GM19239 (cell line): ENCODE measurements at places on chromosomes 12 and 14.
A peak's percentile ranks its signal among the peaks of the same experiment; 100 is the strongest.

DNA sequence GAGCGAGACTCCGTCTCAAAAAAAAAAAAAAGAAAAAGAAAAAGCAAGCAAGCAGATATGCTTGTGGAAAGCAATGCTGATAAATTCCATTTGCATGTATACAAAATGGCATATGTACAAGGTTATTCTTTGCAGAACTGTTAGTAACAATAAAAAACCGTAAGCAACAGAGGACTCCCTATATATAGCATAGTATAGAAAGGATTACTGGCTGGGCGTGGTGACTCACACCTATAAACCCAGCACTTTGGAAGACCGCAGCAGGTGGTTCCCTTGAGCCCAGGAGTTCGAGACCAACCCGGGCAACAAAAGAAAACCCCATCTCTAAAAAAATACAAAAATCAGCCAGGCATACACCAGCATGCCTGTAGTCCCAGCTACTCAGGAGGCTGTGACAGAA is 13.5 kb downstream of the GCN1 start:
- DNase-seq, result no peak

- no peak for DNase-seq
Measured at GRCh38 chr14:105577314-105577861, 51.0 kb downstream of the TMEM121 start.

- no peak for DNase-seq
Measured at GRCh38 chr12:96549341-96549740, 60.0 kb downstream of the CFAP54 start.

- DNase-seq, result no peak
Measured at GRCh38 chr12:3489057-3489456, 1.9 kb upstream of the PRMT8 start.

DNA sequence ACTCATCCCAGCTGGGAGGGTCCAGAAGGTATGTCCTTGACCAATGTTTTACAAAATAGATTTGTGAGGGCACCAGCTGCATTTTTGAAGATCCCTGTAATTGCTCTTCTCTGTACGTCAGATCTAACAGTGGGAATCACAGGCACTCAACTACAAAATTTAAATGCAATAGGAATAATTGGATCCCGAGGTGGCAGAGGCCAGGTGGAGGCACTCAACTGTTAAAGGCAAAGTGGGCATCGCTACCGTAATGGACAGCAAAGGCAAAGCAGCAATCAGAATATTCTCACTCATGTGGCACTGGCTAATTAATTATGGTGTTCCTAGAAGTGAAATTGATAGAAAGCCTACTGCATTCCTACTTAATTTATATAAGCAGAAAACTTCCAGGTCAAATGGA is 27.9 kb upstream of the PSMC1 start:
- DNase-seq, result no peak

DNA sequence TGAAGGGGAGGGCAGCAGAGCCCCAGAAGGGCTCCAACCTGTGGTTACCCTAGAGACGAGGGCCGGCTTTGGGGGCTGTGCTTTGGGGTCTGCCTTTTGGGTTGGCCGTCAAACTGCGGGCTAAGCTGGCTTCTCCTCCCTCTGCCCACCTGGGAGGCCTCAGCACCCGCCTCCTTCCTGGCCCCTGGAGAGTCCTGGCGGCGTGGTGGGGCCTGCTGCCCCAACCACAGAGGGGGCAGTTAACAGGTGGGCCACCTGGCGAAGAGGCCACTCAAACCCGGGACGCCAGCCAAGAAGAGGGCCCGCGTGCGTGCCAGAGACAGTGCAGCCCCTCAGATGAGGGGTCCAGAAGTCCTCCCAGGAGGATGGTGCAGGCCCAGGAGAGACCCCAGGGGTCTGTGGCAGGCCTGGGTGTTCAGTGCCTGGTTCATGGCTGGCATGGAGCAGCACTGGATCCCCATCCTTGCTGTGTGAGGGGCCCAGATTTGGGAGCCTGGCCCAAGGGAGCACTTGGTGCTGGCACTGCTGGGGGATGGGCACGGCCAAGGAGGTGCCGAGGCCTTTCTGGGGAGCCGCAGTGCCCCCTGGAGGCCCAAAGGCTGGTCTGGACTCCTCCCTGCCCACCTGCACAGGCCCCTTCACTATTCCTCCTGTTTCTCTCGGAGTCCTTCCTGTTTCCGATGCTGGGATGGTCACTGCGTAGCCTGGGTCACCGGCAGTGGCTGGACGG is 48.8 kb downstream of the LRCOL1 start:
- DNase-seq, result peak; percentile 72

- no peak for DNase-seq
Measured at GRCh38 chr12:25797949-25798348, 160.5 kb upstream of the RASSF8 start.

- DNase-seq, result no peak
Measured at GRCh38 chr14:72547999-72548398, 345.9 kb downstream of the DPF3 start.

GRCh38 chr12:66380769-66381535 is 78.7 kb downstream of the HELB start:
- DNase-seq, result no peak

- DNase-seq, result no peak
Measured at GRCh38 chr12:87383680-87384079, 645.5 kb downstream of the C12orf50 start.

DNA sequence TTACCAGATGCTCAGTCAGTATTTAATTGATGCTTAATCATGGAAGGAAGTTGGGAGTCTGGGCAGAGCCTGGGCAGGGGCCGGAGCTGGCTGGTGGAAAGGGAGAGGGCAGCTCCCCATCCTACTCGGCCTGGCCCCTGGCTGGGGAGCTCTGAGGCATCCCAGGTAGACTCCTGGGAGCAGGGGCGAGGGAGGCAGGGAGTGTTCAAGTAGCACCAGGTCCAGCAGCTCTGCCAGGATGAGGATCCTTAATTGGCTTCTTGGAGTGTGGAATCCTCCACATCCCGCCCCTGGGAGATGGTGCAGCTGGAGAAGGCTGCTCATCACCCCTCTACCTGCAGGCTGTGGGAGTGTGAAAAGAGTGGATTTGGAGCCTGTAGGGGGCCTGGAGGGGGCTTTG is 30.9 kb downstream of the SYNDIG1L start:
- no peak for DNase-seq

- no peak for DNase-seq
Measured at GRCh38 chr14:68341411-68342212, 451.3 kb downstream of the ZFP36L1 start.

- peak; percentile 46 for DNase-seq
Measured at GRCh38 chr14:55102141-55102621, 26.9 kb upstream of the LGALS3 start.

DNA sequence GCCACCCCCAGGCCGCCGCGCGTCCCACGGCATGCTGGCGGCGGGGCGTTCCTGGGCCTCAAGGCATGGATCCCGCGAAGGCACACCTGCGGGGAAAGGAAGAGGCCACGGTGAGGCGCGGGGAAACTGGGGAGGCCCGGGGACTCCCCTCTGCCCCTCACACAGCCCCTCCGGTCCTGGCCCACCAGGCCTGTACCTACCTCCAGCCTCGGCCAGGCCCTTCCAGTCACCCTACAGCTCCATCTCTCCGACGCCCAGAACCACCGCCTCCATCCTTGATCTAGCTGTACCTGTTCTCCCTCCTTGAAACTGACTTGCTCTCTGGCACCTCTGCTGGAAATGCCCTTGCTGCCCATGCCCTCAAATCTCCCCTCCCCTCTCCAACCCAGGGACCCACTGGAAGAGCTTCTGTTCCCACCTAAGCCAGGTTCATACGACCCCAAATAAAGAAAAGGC is 1.7 kb downstream of the ANKRD9 start:
- no peak for DNase-seq

DNA sequence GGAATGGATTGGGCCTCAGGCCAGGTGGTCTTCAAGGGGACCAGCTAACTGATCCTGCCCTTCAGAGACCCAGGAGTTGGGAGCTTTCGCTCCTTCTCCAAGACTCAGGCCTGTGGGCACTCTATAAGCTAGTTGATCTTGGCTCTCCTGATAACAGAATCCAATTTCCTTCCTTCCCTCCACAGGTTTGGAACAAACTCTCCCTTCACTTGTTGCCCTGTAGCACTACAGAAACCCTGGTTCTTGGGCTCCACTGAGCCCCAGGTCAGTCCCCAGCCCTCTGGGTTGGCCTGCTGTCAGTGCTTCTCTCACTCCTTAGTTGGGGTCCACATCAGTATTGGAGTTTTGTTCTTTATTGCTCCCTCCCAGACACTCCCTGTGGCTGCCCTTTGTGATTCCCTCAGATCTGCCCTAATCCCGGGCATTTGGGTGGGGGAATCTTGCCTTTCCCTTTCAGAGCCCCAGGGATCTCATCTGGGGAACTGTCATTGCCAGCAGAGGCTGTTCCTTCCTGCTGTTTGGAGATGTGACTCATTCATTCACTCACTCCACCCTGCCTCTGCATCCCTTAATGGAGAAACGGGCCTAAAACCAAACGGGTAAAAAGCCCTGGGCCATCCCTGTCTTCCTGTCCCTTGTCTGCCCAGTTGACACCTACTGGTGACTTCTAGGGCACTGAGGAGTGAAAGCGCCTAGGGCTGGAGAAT is 4.4 kb upstream of the GPD1 start:
- DNase-seq, result no peak

- no peak for DNase-seq
Measured at GRCh38 chr12:95473231-95473883, 595 bp upstream of the METAP2 start.

DNA sequence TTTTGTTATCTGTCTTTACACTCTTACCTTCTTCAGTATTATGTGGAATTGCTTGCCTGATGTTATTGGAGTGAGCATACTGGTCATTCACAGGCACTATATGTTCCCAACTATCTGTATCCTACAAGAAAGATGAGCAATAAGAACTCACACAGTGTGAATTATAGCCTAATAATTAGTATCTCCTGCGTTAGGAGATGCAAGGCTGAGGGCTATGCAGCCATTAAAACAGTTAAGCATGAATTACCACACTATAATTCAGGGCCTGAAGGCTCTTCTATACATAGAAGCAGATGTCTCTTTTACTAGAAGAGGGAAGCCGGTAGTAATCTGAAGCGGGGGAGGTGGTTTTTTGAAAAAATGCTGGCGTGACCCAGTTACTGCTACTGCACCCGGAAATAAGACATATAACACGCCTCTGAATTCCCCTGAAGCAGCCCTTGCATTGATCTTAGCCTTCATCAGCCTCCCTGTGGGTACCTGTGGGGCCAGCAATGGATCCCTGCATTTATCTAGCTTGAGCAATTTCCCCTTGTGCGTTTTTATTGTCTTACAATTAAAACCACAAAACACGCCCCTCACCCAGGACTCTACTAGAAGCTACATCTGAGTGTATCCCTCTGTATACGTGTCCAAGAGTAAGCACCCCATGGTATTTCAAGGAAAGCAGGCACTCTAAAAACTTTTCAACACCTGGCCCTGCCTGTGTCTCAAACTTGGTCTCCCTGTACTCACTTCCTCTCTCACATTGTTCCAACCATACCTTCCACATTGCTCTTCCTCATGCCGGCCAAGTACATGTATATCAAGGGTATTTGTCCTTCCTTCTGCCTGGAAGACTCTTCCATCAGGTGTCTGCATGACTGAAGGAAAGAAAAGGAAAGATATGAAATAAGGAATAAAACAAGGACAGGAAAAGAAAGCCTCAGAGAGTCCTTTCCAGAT is 210.9 kb upstream of the ARID2 start:
- no peak for DNase-seq

DNA sequence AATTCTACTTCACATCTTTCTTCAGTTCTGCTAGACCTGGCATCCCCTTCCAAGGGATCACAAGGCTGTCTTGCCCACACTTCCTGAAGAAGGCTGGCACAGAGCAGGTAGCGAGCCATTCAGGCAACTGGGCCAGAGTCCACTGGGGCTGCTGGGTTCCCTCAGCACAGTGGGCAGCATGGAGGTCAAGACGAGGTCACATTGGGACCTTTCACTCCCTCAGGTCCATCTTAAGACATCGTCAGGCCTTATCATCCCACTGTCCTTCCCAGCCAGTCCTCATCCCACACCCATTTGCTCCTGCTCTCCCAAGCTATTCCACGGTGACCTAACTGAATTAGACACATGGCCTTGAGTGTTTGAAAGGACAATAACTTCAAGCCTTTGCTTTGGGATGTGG is 143.1 kb upstream of the HIF1A start:
- DNase-seq, result no peak

DNA sequence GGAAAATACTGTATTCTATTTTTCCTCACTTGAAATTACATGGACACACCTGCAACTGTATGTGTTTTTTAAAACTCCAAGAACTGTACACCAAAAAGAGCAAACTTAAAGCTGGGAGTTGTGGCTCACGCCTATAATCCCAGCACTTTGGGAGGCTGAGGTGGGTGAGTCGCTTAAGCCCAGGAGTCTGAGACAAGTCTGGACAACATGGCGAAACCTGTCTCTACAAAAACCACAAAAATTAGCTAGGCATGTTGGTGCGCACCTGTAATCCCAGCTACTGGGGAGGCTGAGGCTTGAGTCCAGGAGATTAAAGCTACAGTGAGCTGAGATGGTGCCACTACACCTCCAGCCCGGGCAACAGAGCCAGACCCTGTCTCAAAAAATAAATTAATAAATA is 95.9 kb downstream of the SINHCAF start:
- no peak for DNase-seq

DNA sequence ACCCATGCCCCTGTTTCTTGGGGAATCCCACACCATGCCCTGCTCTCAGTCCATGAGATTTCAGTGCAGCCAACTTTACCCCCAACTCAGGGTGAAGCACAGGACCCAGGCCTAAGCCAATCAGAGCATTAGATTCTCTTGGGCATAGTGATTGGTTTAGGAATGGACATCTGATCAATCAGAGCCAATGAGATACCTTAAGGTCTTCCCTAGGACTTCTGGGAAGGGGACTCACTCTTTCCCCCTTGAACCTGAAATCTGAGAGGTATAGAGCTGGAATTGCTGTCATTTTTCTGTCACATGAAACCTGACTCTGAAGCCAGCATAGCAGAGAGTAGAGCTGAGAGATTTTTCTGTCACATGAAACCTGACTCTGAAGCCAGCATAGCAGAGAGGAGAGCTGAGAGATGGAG is 127.1 kb downstream of the ZFP36L1 start:
- no peak for DNase-seq

DNA sequence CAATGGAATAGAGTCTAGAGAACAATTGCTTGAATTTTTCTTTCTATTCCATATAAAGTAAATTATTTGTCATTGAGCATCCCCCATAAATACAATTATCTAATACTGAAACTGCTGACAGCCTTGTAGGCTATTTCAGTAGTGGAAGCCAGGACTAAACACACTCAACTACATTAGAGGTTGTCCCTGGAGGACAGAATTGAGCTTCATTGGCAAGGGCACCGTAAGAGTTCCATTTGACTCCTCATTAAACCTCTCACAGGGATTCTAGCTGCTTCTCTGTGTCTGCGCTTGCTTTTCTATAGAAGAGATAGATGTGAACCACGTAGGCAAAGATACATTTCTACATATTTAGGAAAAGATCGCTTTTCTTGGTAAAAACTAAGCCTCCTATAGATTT is 3.5 kb upstream of the PTPRO start:
- DNase-seq, result no peak

DNA sequence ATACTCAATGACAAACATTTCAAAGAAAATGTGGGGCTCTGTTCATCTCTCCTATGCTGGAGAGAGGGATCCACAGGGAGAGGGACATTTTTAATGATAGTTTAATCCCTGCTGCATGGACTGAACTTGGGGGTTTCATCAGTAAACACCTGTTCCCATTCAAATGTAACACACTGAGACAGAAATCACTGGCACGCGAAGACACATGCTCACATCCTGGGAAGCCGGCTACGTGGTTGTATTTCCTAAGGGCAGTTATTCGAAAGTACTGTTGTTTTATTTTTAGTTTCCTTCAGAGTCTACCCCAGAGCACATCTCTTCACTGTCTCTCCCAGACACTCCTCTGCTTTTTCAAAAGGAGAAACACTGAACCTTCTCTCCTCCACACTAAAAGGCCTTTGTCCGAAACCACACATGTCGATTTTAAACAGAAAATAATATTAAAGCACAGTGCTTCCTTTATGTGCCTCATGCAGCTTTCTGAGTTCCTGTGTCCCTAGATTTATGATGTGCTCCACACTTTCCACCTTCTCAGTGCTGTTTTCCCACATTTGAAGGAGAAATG is 52.8 kb downstream of the PTHLH start:
- DNase-seq, result no peak
